Right kidney (tissue), 9 donors: ENCODE measurements at places on chromosomes 11 and 22.

DNA sequence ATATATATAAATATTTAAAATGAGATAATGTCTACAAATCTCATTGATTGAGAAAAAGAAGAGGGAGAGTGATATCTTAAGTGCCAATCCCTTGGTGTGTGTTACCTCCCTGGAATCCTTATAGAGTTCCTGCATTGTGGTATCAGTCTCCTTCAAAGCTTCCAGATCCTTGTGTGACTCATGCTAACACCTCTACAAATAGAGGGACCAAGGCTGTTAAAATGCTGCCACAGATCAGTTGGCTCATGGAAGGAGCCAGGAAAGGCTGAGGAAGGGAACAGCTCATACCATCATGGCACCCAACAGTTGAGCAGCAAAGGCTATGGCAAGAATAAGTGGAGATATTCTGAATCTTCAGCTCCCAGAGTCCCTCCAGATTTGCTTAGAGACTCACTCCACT, 163.6 kb upstream of the ISX start:
- DNase-seq = no peak

DNA sequence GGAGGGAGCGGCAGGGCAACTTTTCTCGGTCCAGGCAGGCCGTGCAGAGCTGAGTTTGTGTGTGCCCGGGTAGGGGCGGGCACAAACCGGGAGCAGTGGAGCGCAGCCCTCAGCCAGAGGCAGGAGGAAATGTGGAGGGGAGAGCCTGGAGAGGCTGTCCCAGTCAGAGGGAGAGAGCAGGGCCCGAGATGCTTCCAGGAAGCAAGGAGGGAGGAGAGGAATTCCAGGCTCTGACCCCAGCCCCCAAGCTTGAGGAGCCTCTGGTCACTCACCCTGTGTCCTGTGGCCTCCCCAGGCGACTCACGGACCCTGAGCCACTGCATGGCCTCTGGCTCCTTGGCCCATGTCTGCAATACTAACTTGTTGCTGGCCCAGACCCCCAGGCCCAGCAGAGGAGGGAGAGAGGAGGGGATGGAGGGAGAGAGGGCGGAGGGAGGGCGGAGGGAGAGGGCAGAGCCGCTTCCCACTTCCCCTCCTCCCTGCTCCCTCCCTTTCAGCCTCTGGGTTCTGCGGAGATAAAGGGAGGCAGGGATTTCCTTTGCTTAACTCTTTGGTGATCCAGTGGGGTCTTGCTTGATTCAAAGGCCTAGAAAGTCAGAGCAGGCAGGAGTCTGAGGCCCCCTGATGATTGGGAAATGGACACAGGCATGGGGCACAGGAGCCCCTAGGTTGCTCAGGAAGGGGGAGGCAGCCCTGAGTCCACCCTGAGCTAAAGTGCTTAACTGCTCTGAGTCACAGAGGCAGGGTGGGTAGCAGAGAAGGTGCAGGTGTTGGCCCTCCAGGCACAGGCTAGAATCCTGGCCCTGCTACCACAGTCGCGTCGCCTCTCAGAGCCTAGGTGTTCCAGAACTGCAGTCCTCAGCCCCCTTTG, at the start of gene C1QTNF6:
Gene C1QTNF6, minus strand, starts transcription at position 357 of the 871 bp plus-strand sequence. Its CDS starts 34 bp downstream, at position 323.
- DNase-seq = peak; percentile 94

GRCh38 chr11:90251599-90251998, 28.8 kb upstream of the CHORDC1 start:
- DNase-seq = no peak

DNA sequence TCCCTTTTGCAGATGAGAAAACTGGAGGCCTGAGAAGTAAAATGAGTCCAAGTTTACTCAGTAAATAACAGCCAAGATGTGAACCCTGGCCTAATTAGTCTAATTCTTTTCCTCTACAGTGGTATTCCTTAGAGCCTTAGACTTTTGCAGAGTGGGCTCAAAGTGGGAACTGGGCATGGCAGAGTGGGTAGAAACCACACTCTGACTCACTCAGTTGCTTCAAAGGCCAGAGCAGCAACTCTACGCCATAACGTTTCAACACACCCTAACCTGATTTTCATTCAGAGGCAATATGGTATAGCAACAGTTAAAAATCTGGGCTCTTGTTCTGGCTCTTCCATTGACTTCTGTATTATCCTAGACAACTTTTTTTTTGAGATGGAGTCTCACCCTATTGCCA, 2.8 kb downstream of the THRSP start:
- DNase-seq = no peak

GRCh38 chr11:47477753-47478152, 28.8 kb upstream of the RAPSN start:
- DNase-seq = no peak

GRCh38 chr11:124662106-124662505, 11.4 kb downstream of the SIAE start:
- no peak for DNase-seq

DNA sequence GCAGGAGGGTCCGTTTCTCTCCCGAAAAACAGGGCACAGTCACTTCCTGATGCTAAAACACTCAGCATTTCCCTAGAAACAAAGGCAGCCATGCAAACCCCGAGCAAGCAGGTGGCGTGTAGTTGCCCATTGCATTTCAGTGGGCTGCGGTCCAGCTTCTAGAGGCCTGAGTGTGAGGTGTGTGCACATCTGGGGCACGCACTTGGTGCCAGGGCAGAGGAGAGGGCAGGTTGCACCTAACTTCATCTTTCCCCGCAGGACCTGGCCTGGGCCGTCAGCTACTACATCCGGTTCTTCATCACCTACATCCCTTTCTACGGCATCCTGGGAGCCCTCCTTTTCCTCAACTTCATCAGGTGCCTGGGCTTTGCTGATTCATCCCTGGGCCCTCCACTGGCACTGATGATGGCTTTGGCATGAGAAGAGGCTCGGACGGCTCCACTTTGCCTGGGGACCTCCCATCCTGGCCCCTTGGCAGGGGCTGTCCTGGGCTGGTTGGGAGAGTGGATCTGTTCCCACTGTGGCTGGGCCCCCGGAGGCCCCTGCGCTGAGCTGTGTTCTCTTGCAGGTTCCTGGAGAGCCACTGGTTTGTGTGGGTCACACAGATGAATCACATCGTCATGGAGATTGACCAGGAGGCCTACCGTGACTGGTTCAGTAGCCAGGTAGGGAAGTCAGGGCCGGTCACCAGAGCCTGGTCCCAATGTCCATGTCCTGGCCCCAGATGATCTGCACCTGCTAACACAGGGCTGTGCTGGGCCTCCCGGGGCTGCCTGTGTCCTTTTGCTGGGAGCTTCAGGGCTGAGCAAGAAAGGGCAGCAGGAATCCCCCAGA, 28.4 kb downstream of the FADS3 start:
- DNase-seq = no peak

DNA sequence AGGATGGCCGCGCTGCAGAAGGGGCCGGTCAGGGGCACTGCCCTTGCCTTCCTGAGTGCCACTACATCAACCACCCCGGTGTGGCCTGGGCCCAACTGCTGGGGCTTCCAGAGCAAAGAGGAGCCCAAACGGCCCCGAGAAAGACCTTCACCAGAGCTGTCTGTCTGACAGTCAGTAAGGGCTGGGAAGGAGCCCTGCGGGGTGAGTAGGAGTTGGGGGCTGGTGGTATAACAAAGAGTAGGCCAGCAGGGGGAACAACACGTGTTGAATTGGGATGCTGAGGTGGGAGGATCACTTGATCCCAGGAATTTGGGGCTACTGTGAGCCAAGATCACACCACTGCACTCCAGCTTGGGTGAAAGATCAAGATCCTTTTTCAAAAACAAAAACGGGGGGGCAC, 3.9 kb downstream of the GSTT4 start:
- no peak for DNase-seq

DNA sequence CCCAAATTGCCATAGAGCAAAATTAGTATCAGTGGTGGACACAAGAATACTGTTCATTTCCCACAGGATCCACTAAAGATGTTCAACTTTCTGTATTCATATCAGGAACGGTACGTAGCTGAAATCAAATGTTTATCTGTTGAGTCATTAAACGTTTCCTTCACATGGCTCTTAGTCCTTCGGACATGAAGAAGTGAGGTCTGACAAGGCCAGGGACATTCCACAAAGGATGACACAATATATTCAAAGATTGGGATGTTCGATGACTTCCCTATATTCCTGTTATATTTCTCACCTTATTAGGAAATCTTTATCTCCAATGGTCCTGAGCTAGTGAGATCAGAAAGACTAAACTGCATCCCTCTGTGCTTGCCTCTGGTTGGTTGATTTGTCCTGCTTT, 129.0 kb downstream of the ETS1 start:
- DNase-seq = no peak

DNA sequence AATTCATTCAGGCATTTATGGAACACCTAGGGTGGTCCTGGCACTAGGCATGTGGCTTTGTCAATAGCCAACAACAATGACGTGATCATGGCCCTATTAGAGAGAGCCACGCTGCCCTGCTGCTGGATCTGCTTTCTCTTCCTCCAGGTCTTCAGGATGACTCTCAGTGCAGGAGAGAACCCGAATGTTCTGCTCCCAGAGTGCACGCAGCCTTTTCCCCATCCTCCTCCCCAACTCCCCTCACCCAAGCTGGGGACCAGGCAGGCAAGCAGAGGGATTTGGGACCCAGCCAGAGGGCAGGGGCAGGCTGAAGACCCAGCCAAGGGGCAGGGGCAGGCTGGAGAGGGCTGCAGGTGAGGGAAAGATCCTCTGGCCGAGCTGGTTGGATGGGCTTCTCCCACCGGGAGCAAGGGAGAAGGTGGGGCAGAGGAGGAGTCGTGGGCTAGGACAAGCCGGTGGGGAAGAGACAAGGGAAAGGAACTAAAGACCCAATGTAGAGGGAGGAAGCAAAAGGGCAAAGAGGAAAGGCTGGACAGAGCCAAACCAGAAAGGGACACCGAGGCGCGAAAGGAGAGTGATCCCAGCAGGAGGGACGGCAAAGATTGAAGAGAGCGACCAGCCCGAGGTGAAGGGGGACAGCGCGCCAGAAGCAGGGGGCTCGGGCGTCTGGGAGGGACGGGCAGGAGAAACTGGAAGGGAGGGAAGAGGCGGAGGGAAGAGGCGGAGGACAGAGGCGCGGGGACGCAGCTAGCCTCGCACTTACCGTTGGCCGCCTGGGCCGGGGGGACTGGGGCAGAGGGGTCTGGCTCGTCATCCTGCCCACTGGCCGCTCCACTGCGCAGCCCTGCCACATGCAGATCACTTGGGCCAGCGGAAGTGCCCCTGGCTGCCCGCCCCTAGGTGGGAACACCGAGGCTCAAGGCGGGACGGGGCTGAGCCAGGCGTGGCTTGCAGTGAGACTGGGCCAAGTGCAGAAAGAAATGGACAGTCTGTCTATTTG, at the start of gene KCTD14:
Gene KCTD14, minus strand, starts transcription at position 880 of the 1,000 bp plus-strand sequence. Its CDS starts 27 bp downstream, at position 853.
- DNase-seq = peak; percentile 80

DNA sequence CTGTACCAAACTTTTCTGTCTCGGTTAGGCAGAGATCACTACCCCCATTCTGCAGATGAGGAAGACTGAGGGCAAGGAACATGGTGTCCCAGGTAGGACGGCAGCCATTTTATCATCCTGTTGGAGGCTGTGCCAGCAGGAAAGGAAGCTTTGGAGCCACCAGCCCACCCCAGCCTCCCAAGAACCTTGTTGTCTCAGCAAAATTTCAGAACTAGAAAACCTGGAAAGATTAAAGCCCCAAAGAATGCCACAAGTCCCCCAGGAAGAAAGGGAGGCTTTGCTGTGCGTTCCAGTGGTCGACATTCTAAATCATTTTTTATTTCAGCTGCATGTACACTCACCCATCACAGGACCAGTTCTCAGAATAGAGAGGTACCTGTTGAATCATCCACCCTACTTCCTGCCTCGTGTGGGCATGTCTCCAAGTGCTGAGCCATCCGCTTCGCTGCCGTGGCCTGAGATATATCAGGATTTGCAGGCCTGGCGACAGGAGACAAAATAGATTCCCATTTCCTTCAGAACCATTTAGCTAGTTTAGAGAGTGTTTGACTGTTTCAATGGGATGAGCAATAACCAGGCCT, 13.0 kb upstream of the EIF3D start:
- DNase-seq = no peak

DNA sequence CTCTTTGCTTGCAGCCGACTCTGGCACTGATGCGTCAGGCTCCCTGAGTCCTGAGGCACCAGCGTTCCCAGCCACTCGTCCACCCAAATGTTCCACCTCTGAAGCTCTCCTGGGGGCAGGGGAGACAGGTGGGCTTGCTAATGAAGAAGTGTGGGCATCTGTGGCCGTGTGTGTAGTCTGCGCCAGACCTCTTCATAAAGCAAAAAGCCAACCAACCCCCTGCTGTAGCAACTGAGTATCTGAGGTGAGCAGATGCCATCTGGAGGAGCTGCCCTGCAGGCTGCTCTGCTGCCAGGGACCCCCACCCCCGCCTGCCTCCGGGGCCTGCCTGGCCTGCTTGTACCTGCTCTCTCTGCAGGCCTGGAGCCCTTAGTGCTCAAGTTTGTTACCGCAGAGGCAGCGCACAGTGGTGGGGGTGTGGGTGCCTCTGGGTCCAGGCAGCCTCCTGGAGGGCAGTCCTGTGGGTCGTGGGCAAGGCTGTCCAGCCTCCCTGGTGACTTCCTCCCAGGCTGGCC, 272.5 kb downstream of the TBC1D22A start:
- no peak for DNase-seq
